ENCODE measurements at places on chromosomes 2 and 18.

- no peak for DNase-seq
These were observed 900.8 kb downstream of the SLC4A3 start for GRCh38 chr2:220528180-220528675.

- DNase-seq: no peak
These were observed 30.3 kb upstream of the BIN1 start for GRCh38 chr2:127137225-127137624.

GRCh38 chr2:152430876-152431275, 95.9 kb downstream of the FMNL2 start:
- no peak for DNase-seq

DNA sequence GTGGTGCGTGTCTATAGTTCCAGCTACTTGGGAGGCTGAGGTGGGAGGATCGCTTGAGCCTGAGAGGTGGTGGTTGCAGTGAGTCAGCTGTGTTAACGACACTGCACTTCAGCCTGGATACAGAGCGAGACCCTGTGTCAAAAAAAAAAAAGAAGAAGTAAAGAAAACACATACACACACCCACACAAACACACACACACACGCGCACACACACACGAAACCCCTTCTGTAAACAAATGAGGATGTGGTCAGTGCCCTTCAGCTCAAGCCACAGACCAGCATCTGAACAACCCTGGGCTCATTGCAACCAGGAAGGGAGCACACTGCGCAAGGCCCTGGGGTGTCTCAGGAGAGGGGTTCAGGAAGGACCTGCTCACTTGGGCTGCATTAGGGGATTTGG, 47.9 kb upstream of the KCNF1 start:
- DNase-seq: no peak

DNA sequence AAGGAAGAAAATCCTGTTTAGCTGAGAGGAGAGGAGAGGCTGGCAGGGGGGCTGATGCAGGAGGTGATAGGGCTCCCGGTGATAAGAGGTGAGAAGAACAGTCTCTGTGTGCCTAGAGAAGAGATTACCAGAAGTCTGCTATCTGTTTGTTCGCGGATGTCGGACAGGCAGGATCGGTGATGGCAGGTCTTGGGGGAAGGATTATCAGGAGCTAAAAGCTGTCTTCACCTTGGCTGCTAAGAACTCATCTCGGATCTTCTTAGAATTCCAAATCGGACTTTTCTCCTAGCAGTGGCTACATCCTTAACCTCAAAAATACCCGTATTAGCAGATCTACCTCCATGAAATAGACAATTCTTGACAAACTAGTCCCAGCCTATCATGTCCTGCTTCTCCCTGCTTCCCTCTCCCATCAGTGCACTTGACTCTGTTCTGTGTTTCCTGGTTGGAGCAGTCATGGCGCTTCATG, 282.1 kb upstream of the TRIB2 start:
- no peak for DNase-seq

GRCh38 chr2:52571380-52572347, 1195.9 kb upstream of the CHAC2 start:
- DNase-seq: no peak

DNA sequence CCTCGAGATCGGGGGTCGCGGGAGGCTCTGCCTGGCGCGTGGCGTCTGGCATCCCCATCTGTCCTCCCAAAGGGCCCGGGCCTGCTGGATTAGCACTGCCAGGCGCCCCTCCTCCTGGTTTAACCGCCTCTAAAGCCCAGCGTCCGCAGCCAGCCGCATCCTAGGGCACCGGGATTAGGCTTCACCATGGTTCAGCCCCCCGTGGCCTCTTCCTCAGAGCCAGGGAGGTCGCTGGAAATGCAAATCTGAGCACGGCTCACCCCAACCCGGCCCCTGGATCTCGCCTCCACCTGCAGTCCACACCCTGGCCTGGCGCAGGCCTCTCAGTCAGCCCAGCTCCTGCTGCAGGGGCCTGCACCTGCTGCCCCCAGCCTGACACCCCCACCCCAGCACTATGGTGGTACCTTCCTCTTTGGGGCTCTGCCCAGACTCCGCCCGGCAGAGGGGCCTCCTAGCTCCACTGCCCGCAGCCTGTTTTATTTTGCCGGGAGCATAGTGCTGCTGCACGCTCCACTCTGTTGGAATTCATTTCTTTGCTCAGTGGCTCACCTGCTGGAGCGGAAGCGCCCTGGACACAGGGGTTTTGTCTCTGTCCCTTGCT, 13.2 kb downstream of the PRELID3A start:
- no peak for DNase-seq

GRCh38 chr2:156023229-156023869, 309.2 kb downstream of the NR4A2 start:
- DNase-seq: no peak

- no peak for DNase-seq
These were observed 269.4 kb upstream of the CCDC68 start for GRCh38 chr18:55228707-55229106.

- DNase-seq: no peak
These were observed 5.4 kb upstream of the CHRNG start for GRCh38 chr2:232533944-232534710.

GRCh38 chr2:203279288-203279687, 40.5 kb downstream of the CYP20A1 start:
- DNase-seq: no peak

DNA sequence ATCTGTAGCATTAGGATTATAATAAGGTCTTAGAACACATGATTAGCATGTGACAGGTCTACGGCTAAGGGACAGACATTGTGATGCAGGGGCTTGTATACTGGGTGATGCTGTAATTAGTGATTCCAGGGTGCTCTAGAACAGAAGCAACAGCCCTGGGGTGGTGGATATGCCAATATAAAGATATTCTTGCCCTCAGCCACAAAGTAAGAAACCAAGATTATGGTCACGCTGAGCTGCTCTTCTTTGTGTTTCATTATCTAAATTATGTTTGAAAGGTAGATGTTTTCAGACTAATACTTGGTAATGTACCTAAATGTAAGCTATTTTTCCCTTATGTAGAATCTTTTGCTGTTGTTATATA, 45.3 kb downstream of the FN1 start:
- no peak for DNase-seq

GRCh38 chr18:53702480-53702879, 522.0 kb downstream of the MBD2 start:
- DNase-seq: no peak

GRCh38 chr2:215347878-215348277, 36.0 kb downstream of the ATIC start:
- DNase-seq: no peak

All from stimulated activated CD4-positive, alpha-beta T cell treated with anti-CD3 and anti-CD28 coated beads, Interleukin-1b, Interleukin-23, amount 100 ng/mL, for 24 hours (primary cell).